ENCODE measurements at places on chromosomes 2 and 18.

GRCh38 chr18:31801078-31801477 is 40.4 kb upstream of the SLC25A52 start:
- no peak for DNase-seq

GRCh38 chr2:37880551-37880950 is 44.5 kb upstream of the RMDN2 start:
- no peak for DNase-seq

- DNase-seq: no peak
These were observed 2.7 kb downstream of the PTMA start for GRCh38 chr2:231710799-231711676.

DNA sequence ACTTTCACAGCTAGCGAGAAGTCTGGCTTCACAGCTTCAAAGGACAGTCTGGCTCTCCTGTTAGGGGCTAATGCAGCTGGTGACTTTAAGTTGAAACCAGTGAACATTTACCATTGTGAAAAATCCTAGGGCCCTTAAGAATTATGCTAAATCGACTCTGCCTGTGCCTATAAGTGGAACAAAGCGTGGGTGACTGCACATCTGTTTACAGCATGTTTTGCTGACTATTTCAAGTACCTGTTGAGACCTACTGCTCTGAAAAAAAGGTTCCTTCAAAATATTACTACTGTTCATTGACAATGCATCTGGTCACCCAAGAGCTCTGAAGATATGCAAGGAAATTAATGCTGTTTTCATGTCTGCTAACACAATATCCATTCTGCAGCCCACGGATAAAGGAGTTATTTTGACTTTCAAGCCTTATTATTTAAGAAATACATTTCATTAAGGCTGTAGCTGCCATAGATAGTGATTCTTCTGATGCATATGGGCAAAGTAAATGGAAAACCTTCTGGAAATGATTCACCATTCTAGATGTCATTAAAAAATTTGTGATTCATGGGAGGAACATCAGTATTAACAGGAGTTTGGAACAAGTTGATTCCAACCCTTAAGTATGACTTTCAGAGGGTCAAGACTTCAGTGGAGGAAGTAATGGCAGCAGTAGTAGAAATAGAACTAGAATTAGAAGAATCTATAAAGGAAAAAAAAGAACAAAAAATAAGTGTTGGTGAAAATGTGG is 48.9 kb downstream of the POLR1A start:
- DNase-seq: no peak

- DNase-seq: no peak
These were observed 220.6 kb downstream of the SETBP1 start for GRCh38 chr18:44901283-44901682.
